ENCODE measurements at places on chromosomes 11 and 22.

DNA sequence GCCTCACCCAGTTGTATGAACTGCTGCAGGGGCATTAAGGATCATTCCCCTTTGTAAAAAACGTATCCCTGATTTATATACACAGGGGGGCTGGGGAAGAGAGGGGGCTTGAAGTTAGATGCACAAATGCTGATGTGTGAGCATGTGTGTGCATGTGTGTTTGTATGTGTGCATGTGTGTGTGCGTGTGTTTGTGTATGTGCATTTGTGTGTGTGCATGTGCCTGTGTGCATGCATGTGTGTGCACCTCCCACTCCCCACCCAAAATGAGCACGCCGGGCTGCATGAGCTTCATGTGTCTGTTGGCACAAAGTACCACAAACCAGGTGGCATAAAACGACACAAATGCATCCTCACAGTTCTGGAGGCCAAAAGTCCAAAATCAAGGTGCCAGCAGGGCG is 1315.2 kb downstream of the TBC1D22A start:
- DNase-seq, result no peak

GRCh38 chr11:79241205-79241851 is 199.5 kb downstream of the TENM4 start:
- no peak for DNase-seq

DNA sequence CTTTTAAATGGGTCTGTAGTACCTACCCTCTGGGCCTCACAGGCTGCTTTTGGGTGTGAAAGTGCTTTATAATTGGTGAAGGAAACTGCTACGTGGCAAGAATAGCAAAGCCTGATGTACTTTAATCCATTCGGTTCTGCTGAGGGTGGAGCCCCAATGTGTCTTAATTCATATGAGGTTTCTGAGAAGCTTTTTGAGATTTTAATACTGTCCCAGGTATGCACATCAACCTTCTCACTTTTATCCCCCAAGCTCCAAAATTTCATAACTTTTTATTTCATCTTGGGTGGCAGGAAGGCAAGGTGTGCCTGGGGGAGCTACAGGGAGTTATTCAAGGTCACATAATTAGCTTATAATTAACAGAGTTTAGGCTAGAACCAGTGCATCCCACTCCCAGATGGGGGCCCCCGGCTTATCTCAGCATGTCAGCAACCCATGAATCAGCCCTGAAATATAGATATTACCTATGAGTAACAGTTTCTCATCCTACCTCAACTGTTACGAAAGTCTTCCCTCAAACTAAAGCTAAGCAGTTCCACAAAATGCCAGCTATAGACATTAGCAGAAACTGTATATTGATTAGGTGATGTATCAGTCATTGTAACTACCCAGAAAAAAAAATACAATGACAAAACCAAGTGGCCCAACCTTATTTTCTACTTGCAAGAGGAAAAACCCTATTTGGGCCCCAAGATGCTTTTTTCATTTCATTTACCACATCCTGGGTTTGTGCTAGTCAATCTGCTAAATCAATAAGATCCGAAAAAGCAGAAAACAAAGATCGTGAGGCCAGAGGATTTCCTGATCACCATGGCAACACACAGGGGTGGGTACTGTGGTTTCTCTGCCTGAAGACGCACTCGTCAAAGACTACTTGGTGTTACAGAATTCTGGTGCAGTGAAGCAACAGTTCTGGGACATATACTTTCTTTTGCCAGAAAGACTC is 26.7 kb downstream of the CD44 start:
- DNase-seq, result no peak

DNA sequence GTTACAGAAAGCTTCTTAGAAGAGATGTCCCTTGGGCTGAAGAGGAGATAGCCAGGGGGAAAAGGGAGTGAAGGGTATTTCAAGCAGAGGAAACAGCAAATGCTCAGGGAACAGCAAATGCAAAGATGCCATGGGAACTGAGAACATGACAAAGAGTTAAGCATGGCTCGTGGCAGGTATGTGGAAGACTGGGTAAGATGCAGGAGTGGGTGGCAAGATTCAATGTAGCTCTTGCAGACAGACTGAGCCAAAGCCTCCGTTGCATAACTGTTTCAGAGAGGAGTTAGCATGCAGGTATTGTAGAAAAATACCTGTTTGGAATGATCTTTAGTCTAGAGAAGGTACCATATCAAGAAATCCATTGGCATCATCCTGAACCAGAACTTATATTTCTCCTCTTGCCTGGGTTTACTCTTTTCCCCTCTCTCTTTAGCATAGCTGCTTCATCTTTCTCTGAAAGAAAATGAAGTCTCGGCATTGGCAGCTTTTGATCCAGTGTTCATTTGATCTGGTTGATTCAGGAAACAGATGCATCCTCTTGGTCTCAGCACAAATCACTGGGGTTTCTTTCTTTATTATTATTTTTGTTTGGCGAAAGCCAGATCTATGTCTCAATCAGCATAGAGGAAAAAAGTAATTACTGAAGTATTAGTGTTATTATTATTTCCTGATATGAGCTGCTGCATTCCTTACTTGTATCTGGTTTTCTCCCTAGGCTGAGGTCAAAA is 41.7 kb upstream of the NUP160 start:
- no peak for DNase-seq

- no peak for DNase-seq
Observed at GRCh38 chr11:83721263-83721662, 435.1 kb upstream of the CCDC90B start.
